A549 treated with Mapracorat at 1 μM for 4 hours (cell line): ENCODE measurements at places on chromosomes 6 and 20. TPM values are rescaled to one million over a fixed set of nuclear protein-coding genes. Genes with fewer than 3 reads are reported as not detected.

Gene TRPC4AP
- 50.6 to 63.3 TPM (median 59.3 TPM) in 5 replicates for total RNA-seq

Gene HAO1
- total RNA-seq, result not detected in 5 replicates

Gene IPCEF1
- total RNA-seq, result 0.02 to 0.08 TPM (median 0.04 TPM) in 4 of 5 replicates, not detected in the other

Gene COL11A2
- total RNA-seq, result 0.69 to 1.1 TPM (median 0.83 TPM) in 5 replicates

Gene MYBL2
- 74.9 to 80.7 TPM (median 79.3 TPM) in 5 replicates for total RNA-seq

Gene PI16
- total RNA-seq, result not detected in 5 replicates

Gene SLA2
- 0.05 to 0.12 TPM (median 0.08 TPM) in 5 replicates for total RNA-seq

Gene PRSS16
- total RNA-seq, result 2.8 to 3.5 TPM (median 2.9 TPM) in 5 replicates

Gene SMPDL3A
- total RNA-seq, result 2.7 to 3.8 TPM (median 3.2 TPM) in 5 replicates

Gene RAET1L
- total RNA-seq, result 0.26 to 0.55 TPM (median 0.41 TPM) in 5 replicates

Gene LAMA4
- total RNA-seq, result 1.1 to 1.4 TPM (median 1.2 TPM) in 5 replicates

Gene C6orf132
- total RNA-seq, result 1.9 to 3.0 TPM (median 2.5 TPM) in 5 replicates

Gene OLIG3
- total RNA-seq, result not detected in 5 replicates

Gene MEI4
- not detected in 5 replicates for total RNA-seq

Gene ARHGAP40
- not detected in 5 replicates for total RNA-seq

Gene RPRD1B
- 25.6 to 33.5 TPM (median 27.9 TPM) in 5 replicates for total RNA-seq

Gene SLC16A10
- total RNA-seq, result 0.22 to 0.87 TPM (median 0.50 TPM) in 5 replicates

Gene GRM1
- total RNA-seq, result 0.01 to 0.02 TPM in 2 of 5 replicates, not detected in the others

Gene ULBP2
- 2.9 to 3.9 TPM (median 3.4 TPM) in 5 replicates for total RNA-seq

Gene CTCFL
- total RNA-seq, result not detected in 5 replicates

Gene CTAGE9
- total RNA-seq, result not detected in 5 replicates

Gene GLP1R
- not detected in 5 replicates for total RNA-seq

Gene EGFL8
- 0.82 to 2.3 TPM (median 1.5 TPM) in 5 replicates for total RNA-seq

Gene SLC22A7
- total RNA-seq, result not detected in 5 replicates

Gene MANEA
- total RNA-seq, result 2.4 to 4.0 TPM (median 2.9 TPM) in 5 replicates

Gene CNKSR3
- 6.1 to 7.8 TPM (median 7.4 TPM) in 5 replicates for total RNA-seq
